ENCODE measurements at places on chromosomes 13 and 19.

DNA sequence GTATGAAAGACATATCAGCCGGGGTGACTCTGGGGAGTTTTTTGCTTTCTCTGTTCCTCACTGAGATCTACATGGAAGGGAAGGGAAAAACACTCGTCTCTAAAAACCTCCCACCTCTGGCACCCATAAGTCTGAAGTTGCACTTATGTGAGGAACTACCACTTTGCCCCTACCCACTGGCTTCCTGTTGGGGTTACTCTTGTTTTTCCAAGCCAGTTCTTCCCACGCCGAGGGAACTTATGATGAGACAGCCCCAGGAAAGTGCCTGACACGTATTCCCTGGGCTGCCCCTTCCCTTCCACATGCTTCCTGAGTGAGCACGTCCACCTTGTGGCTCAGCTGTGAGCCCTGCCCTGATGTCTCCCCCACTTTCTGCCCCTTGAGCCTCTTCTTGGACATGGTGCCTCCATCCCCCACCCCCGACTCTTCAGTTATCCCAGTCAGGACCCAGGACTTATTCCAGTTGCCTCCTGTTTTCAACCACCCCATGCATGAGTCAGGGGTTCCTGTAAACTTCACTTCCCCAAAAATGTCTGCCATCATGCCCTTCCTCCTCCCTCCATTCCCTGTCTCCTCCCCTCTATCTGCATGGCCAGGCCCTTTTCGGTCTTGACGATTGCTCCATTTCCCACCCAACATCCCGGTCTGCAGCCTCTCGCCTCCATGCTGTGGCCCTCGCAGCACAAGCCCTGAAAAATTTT lies 5.1 kb upstream of the SIGLEC7 start:
- no peak overlapping the region for H3K27ac ChIP-seq
- peaks cover 3% of the 10 kb centered on the region for H3K4me1 ChIP-seq
- no peak for DNase-seq
- peaks cover 52% of the 10 kb centered on the region for H3K27me3 ChIP-seq
- H3K4me3 ChIP-seq = no peak overlapping the region

- H3K4me3 ChIP-seq = no peak overlapping the region
- DNase-seq = no peak
- H3K27me3 ChIP-seq = no peaks in the 10 kb centered on the region
- H3K27ac ChIP-seq = no peak overlapping the region
These were observed 987.0 kb downstream of the DIAPH3 start for GRCh38 chr13:59176775-59177174.

GRCh38 chr19:21396893-21397572 lies at the start of gene ZNF493:
Gene ZNF493 (plus strand): TSS chr19:21397133. CDS start chr19:21397238, 105 bp downstream.
- H3K4me1 ChIP-seq = peaks cover 24% of the 10 kb centered on the region
- H3K36me3 ChIP-seq = peaks cover 23% of the 10 kb centered on the region
- peak within 1 kb of the TSS; percentile 100 for H3K4me3 ChIP-seq
- DNase-seq = peak; percentile 88
- H3K27ac ChIP-seq = peak within 1 kb of the TSS; percentile 98
- no peaks in the 10 kb centered on the region for H3K27me3 ChIP-seq

- peak overlapping the region; percentile 85 for H3K27ac ChIP-seq
- no peaks in the 10 kb centered on the region for H3K27me3 ChIP-seq
- H3K36me3 ChIP-seq = peaks cover 3% of the 10 kb centered on the region
- peaks cover 28% of the 10 kb centered on the region for H3K4me1 ChIP-seq
- no peak overlapping the region for H3K4me3 ChIP-seq
These were observed 294.1 kb downstream of the KCNRG start for GRCh38 chr13:50309318-50309717.

DNA sequence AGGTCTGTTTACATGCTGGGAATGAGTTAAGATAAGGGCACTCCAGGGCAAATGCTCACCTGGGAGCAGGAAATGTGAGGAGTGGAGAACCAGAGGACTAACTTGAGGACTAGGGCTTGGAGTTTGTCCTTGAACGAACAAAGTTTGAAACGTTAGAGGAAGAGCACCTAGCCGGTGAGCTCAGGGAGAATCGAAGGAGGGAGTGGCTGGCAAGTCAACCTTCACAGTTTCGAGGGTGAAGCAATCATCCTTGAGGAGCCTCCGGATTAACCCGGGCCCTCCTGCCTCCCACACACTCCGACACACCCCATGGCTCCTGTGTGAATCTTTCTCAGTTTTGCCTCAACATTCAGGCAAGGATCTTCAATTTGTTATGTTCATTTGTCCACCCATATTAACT lies 58.6 kb downstream of the LMO7 start:
- no peak for DNase-seq
- H3K27me3 ChIP-seq = no peaks in the 10 kb centered on the region
- H3K4me1 ChIP-seq = peaks cover 7% of the 10 kb centered on the region
- peaks cover 19% of the 10 kb centered on the region for H3K36me3 ChIP-seq
- no peak overlapping the region for H3K27ac ChIP-seq

DNA sequence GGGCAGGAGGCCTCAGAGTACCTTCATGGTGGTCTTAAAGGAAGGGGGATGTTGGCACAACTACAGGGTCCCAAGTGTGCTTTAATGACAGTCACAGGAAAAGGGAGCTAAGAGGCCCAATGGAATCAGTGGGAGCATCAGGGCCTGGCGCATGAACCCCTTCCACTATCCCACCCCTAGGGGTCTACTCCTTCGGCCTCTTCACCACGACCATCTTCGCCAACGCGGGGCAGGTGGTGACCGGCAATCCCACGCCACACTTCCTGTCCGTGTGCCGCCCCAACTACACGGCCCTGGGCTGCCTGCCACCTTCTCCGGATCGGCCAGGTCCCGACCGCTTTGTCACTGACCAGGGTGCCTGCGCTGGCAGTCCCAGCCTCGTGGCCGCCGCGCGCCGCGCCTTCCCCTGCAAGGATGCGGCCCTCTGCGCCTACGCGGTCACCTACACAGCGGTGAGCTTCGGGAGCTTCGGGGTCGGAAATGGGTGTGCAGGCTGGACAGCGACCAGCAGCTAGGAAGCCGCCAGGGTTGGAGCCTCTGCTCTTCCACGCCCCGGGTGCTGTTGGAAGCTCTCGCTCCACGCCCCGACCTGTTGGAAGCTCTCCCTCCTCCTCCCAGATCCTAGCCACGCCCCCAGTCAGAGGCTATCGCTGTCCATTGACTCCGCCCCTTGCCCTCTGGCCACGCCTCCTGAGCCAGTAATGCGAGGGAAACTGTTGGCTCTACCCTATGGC lies 6.0 kb downstream of the PLPPR2 start:
- peaks cover 15% of the 10 kb centered on the region for H3K36me3 ChIP-seq
- peaks cover 3% of the 10 kb centered on the region for H3K4me1 ChIP-seq
- H3K4me3 ChIP-seq = peak overlapping the region; percentile 39
- peak; percentile 50 for DNase-seq

DNA sequence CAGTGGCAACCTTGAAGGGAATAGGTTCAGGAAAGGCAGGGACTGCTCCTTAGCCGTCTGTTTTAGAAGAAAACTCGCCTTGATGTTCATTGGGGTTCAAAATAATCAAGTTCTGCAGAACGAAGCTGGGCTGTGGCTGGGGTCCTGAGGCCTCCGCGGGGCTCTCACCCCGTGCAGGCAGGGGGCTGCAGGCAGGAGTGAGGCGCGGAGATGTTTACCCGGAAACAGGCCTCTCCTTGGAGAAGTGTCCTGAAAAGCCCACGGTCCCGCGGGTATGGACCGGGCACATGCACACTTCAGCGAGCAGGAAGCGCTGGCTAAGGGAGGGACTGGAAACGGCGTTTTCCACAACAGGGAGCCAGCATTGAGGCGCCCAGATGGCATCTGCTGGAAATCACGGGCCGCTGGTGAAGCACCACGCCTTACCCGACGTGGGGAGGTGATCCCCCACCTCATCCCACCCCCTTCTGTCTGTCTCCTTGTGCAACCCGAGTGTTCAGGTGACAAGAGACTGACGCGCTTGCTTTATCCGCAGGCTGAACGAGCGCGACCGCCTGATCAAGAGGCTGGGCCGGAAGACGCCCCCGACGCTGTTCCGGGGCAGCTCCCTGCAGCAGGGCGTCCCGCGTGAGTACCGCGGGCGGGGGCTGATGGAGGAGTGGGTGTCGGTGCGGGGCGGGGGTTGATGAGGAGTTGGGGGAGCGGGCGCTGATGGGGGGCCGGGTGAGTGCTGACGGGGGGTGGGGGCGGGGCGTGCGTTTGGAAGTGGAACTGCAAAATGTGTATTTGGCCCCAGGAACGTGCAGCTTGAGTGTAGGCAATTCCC lies 39.6 kb downstream of the SHISA2 start:
- H3K36me3 ChIP-seq = peaks cover 19% of the 10 kb centered on the region
- peaks cover 10% of the 10 kb centered on the region for H3K4me1 ChIP-seq
- H3K27me3 ChIP-seq = no peaks in the 10 kb centered on the region

GRCh38 chr19:32227561-32228165 lies 117.7 kb upstream of the ZNF507 start:
- no peak overlapping the region for H3K4me3 ChIP-seq
- H3K27ac ChIP-seq = no peak overlapping the region
- no peaks in the 10 kb centered on the region for H3K36me3 ChIP-seq
